ENCODE measurements at places on chromosomes 6 and 20.

- DNase-seq: no peak
Measured at GRCh38 chr6:142845143-142845571, 99.8 kb downstream of the HIVEP2 start.

DNA sequence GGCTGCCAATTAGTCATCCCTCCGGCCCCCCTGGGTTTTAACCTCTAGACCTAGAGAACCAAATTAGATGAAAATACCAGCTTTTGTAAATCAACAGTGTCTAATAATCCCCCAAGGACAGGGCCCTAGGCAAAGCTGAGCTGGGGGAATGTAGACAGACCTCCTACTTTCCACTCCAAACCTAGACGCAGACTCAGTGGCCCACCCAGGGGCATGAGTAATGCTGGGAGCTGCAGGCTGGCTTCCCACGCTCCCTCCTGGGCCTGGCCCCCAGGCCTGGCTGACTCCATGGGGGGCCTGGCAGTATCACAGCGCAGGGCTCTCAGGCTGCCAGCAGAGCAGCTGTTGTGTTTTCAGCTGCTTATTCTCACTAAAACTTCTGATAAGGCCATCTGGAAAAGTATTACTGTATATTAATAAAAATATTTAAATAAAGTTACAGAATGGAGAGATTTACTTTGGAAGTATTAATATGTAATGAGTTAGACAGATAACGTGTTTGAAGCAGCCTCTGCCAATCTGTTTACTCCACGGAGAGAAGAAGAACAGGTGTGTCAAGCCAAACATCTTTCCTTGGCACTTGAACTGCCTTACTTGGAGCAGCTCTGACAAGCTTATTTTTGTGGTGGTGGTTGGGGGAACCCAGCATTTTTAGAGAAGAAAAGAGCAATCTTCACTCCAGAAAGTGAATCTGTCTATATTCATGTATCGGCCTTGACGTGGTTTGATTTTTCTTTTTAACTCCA, 144.0 kb upstream of the AGPAT4 start:
- DNase-seq: no peak

- peak; percentile 77 for DNase-seq
Measured at GRCh38 chr6:150211700-150212511, 69.1 kb downstream of the PPP1R14C start.

- DNase-seq: no peak
Measured at GRCh38 chr6:37340639-37340943, 13.2 kb upstream of the RNF8 start.

- DNase-seq: no peak
Measured at GRCh38 chr6:79946272-79947190, 822 bp downstream of the ELOVL4 start.

GRCh38 chr6:5504078-5504477, 242.8 kb downstream of the FARS2 start:
- no peak for DNase-seq

DNA sequence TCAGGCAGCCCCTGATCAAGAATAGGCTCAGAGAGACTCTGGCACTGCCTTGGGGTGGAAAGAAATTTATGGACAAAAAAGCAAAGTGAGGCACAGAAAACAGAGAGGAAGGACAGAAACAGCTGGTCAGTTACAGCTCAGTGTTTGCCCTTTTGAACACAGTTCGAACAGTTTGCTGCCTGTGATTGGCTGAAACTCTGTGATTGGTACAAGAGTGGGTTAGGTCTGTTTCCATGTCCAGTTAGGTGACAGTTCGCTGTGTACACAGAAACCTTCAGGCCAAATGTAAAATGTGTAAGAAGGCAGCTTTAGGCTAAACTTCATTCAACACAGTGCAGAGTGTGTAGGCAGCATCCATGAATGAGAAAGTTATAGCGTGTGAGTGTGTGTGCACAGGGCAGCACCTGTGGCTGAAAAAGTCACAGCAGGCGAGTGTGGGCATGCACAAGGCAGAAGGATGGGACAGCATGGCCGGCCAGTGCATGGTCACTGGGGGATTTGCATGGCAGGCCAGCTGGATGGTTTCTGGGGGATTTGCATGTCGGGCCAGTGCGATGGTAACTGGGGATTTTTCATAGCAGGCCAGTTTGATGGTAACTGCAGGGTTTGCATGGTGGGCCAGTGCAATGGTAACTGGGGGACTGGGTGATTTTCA, 75.4 kb upstream of the FRMD1 start:
- DNase-seq: no peak

GRCh38 chr20:47139934-47140535, 216.5 kb downstream of the ZMYND8 start:
- no peak for DNase-seq

DNA sequence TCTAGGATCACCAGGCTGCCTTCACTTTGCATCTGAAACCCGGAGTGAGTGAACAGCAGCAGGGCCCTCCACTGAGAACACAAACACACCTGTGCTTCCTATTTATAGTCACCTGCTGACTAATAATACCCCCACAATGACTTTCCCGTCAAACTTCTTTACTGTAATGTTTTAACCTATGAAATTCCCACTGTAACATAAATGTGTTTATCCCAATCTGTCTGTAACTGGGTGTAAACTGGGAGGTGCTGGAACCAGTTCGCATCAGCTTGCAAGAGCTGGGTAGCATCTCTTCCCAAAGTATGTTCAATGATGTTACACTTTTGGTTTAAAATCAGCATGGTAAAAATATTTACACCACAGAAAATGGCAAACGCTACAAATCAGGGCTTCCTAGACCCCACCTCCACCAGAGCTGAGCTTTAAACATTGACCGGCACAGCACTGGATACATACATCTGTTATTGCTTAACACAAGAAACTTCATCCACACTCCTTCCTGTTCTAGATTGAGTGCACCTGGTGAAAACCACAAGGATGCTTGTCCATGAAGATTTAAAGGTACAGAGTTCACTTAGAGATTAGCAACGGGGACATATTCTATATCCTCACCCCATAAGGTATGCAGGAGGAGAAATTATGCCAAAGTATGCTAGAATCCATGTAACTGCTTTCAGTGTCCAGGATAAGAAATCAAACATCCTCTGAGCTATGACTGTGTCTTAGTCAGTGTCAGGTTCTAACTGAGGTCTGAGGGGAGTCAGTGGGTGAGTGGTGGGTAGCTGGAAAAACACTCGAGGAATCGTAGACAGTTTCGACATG, 79.0 kb downstream of the ALDH8A1 start:
- DNase-seq: no peak

GRCh38 chr6:53945765-53946407, 151.1 kb downstream of the LRRC1 start:
- DNase-seq: no peak

GRCh38 chr6:17277256-17277655, 3.9 kb upstream of the RBM24 start:
- DNase-seq: no peak

- DNase-seq: peak; percentile 96
Measured at GRCh38 chr20:51404297-51405060, 138.0 kb downstream of the NFATC2 start.

- DNase-seq: no peak
Measured at GRCh38 chr6:136922685-136923006, 545 bp downstream of the SLC35D3 start.

DNA sequence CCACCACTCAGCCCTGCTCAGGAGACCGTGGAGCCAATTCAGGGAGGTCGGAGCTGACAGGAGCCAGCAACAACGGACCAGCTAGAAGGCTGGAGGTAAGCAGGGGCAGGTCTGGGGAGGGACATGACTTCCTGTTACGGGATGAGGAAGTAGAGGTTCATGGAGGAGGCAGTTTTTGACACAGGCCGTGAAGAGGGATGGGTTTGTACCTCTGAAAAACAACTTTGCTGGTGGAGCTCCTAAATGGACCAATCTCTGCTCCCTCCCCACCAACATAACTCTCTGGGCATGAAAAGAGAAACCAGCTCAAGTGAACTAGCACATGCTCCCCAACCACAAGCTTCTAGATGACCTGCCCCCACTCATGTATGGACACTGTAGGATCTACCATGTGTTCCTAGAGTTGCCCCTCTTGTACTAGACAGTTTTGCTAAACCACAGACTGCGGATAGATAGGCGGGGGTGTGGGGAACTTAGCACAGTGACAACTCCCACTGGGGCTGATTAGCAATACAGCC, 31.4 kb downstream of the RALGAPA2 start:
- peak; percentile 72 for DNase-seq

GRCh38 chr6:161545741-161546140, 271.9 kb upstream of the AGPAT4 start:
- DNase-seq: no peak
